ENCODE measurements at places on chromosomes 16 and 17.
A peak's percentile ranks its signal among the peaks of the same experiment; 100 is the strongest.

- no peak for DNase-seq
These were observed 87.5 kb downstream of the BMERB1 start for GRCh38 chr16:15521758-15522509.

GRCh38 chr16:85483424-85483823 lies 129.7 kb upstream of the GSE1 start:
- no peak for DNase-seq

GRCh38 chr17:74374858-74375257 lies 7.6 kb downstream of the GPR142 start:
- no peak for DNase-seq

DNA sequence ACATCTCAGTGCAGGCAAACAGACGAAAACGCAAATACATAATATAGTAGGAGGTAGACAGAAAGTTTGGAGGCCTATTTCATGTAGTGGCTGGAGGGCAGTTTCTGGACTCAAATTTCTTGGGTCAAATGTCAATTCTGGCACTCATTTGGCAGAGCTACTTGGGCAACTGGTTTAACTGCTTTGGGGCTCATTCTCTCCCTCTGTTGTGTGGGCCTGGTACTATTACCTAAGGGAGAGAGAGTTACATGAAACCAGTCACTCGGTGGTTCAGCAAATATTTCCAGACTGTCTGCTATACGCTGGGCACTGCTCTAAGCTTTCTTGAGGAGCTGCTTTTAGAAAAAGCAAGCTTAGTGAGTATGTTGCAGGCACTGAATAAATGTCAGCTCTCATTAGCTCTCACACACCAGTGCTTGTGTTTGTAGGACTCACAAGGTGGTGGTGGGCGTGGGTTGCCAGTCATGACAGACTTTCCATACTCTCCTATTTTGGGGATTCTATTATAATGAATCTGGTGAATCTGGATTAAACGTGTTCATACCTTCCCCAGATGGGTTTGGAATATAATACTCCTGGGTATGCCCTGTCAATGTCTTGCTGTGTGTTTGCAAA lies 1.8 kb upstream of the SHISA9 start:
- no peak for DNase-seq

DNA sequence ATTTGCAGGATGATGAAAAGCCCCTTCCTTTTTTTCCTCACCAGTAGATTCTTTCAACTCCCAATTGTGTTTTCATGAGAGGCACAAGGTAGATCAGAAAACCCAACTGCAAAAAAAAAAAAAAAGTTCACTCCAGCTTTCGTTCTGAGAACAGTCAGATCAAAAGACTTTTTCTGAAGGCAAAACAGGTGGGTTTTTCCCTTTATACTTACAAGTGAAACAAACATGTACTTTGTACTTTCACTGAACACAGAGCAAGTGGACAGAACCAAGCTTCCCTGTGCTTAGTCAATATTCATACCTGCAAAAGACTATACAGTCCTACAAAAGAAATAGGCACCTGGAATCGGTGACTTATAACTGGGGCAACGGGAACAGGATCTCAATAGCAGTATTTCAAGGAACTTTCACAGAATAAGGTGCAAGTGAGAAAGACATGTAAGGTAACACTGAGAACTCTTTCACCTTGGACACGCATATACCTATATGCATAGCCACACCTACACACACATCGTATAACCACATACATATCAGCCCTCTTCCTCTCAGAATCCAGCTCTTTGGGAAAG lies 54.1 kb downstream of the TOX3 start:
- DNase-seq, result no peak

GRCh38 chr17:79777120-79777893 lies 641 bp upstream of the CBX2 start:
- DNase-seq, result peak; percentile 74

GRCh38 chr17:62673614-62674362 lies 46.3 kb downstream of the MRC2 start:
- DNase-seq, result no peak

DNA sequence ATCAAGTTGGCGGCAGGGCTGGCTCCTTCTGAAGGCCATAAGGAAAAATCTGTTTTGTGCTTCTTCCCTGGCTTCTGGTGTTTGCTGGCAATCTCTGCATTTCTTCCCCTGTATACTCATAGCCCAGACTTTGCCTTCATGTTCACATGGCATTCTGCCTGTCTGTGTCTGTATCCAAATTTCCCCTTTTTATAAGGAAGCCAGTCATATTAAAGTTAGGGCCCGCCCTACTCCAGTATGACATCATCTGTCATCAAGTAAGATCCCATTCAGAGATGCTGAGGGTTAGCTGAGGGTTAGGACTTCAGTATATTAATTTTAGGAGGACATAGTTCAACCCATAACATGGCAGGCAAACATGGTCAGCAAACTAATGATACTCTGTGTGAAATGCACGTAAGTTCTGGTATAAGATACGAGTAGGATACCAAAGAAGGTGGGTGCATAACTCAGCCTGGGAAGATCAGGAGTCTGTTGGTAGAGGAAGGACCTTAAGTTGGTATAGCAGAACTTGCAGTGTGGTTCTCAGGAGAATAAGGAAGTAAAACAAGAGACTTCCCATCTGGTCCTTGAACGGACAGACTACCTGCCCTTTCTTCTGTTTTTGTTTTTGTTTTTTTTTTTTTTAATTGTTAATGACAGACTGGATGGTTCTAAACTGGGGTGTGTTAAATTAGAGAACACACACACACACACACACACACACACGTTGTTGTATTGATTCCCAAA lies 13.9 kb downstream of the MAP2K6 start:
- no peak for DNase-seq

DNA sequence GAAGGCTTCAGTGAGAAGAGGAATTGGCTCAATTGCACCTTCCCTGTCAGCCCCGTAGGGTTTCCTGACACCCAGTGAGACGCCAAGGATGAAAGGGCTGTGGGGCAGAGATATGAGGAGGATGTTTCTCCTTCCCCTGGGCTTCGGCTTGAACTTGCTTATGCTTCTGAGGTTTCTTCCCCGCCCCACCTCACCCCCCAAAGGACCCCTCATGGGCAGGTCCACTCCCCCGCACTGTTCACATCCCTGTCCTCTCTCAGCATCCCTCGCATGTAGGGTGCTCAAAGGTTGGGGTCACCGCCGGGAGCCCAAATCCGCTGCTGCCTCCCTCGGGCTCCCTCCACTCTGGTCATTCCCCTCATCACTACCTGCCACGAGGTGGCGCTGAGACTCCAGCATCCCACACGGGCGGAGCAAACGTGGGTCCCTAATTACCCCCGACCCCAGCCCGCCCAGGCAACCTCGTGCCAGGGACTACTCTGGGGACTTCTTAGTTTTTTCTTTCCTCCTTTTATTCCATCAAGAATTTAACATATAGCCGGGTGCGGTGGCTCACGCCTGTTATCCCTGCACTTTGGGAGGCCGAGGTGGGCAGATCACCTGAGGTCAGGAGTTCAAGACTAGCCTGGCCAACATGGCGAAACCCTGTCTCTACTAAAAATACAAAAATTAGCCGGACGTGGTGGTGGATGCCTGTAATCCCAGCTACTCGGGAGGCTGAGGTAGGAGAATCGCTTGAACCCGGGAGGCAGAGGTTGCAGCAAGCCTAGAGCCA lies 3.3 kb upstream of the TRARG1 start:
- peak; percentile 41 for DNase-seq

DNA sequence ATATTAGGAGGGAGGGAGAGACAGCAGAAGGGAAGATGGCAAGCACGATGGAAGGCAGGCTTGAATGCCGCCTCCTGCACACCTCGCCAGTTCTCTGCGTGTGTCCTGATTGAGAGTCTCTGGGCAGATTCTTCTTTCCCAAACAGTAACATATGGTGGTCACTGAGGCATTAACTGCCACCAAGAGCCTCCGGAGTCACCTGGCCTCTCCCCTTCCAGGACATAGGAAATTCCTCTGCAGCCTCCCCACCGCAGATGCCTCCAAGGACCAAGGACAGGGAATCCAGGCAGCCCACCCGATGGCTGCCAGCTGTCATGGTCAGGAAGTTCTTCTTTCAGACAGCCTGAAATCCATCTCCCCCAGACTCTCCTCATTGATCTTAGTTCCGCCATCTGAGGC lies 149.3 kb downstream of the ENGASE start:
- no peak for DNase-seq

Measured in fibroblast of skin of abdomen (primary cell).